T-cell (primary cell): ENCODE measurements at places on chromosomes 11 and 22.

- no peak overlapping the region for H3K4me3 ChIP-seq
- no peaks in the 10 kb centered on the region for H3K36me3 ChIP-seq
- DNase-seq: no peak
- H3K27ac ChIP-seq: no peak overlapping the region
- H3K4me1 ChIP-seq: peaks cover 54% of the 10 kb centered on the region
Measured at GRCh38 chr22:47043835-47044721, 281.6 kb downstream of the TBC1D22A start.

DNA sequence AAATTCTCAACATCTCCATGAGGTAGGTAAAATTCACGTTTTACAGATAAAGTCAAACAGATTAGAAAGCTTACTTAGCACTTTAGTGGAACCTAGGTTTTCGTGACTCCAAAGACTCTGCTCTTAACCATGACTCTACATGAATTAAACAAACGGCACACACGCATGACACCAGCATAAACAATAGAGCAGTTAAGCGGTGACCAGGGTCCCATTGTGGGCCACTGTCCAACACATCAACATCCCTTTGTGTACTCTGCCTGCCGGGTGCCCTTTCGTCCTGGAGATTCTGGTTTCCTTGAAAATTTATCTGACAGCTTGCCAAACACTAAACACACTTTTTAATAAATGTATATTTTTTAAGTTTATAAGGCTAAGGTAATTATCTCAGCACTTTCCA, 941.7 kb downstream of the OPCML start:
- no peak for DNase-seq
- no peaks in the 10 kb centered on the region for H3K36me3 ChIP-seq
- H3K4me1 ChIP-seq: no peaks in the 10 kb centered on the region
- H3K4me3 ChIP-seq: no peak overlapping the region
- H3K27ac ChIP-seq: no peak overlapping the region

- DNase-seq: no peak
- no peaks in the 10 kb centered on the region for H3K4me1 ChIP-seq
- H3K27me3 ChIP-seq: no peaks in the 10 kb centered on the region
- H3K36me3 ChIP-seq: no peaks in the 10 kb centered on the region
- no peak overlapping the region for H3K27ac ChIP-seq
Measured at GRCh38 chr22:35622191-35622913, 5.2 kb upstream of the MB start.

DNA sequence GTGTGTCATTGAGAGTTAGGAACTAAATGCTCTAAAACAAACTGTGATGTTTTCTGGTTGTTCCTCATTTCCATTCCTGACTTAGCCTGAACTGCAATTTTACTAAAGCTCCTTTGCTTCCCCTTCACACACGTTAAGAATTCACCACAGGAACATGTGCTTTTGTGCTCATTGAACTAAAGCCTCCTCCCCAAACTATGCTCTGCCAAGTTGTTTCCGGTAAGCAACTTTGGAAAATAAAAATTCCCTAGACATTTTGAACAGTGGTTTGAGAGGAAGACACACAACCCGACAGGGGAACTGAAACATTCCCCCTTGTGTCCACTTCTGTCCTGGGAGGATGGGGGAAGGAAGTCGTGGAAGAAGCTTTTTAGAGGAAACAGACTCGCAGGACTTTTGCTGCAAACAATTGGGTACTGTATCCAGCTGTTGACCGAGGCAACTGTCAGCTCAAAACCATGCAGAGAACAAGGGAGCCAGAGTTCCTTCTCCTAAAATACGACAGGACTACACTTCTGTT, 66.9 kb downstream of the GAB2 start:
- no peak for DNase-seq
- no peak overlapping the region for H3K27ac ChIP-seq
- no peaks in the 10 kb centered on the region for H3K36me3 ChIP-seq
- H3K27me3 ChIP-seq: no peaks in the 10 kb centered on the region
- peaks cover 3% of the 10 kb centered on the region for H3K4me1 ChIP-seq
- no peak overlapping the region for H3K4me3 ChIP-seq

DNA sequence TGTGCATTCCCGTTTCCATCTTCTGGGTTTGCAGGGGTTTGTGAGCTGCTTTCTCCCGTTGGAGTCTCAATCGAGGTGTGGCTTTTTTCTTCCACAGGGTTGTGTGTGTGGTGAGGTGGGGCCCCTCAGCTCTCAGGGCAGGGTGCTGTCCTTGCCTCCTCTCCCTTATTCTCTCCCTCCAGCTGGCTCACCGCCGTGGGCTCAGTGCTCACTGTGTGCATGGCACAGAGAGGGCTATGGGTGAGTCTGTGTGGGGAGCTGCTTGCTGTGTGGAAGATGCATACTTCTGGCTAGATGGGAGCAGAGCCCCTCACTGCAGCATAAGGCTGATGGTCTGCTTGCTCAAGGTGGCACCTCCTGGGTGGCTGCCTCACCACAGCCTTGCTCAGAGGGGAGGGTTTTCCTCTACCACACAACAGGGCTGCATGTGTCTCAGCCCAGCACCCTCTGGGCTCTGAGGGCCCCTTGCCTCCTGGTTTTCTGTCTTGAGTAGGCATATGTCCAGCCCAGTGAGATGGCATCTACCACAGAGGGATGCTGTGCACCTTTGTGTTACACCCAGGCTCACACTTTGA, 203.1 kb upstream of the B3GAT1 start:
- peaks cover 31% of the 10 kb centered on the region for H3K27me3 ChIP-seq
- H3K27ac ChIP-seq: no peak overlapping the region
- H3K4me1 ChIP-seq: no peaks in the 10 kb centered on the region
- no peak for DNase-seq
- no peaks in the 10 kb centered on the region for H3K36me3 ChIP-seq
- no peak overlapping the region for H3K4me3 ChIP-seq

GRCh38 chr11:7690648-7691047, 15.6 kb downstream of the OVCH2 start:
- H3K4me1 ChIP-seq: no peaks in the 10 kb centered on the region
- no peak overlapping the region for H3K27ac ChIP-seq
- no peak for DNase-seq
- peaks cover 7% of the 10 kb centered on the region for H3K27me3 ChIP-seq

GRCh38 chr11:77309401-77310085, 8.1 kb upstream of the GDPD4 start:
- no peaks in the 10 kb centered on the region for H3K4me1 ChIP-seq
- no peak overlapping the region for H3K27ac ChIP-seq
- no peaks in the 10 kb centered on the region for H3K27me3 ChIP-seq

GRCh38 chr11:1531449-1532013, 40.5 kb downstream of the DUSP8 start:
- H3K4me1 ChIP-seq: no peaks in the 10 kb centered on the region
- H3K36me3 ChIP-seq: peaks cover 48% of the 10 kb centered on the region
- no peak overlapping the region for H3K27ac ChIP-seq
- H3K4me3 ChIP-seq: no peak overlapping the region

- peaks cover 28% of the 10 kb centered on the region for H3K36me3 ChIP-seq
Measured at GRCh38 chr11:117396970-117397369, 69.3 kb downstream of the CEP164 start.

GRCh38 chr11:115980337-115981103, 476.3 kb upstream of the CADM1 start:
- H3K4me1 ChIP-seq: no peaks in the 10 kb centered on the region
- H3K36me3 ChIP-seq: no peaks in the 10 kb centered on the region
- H3K4me3 ChIP-seq: no peak overlapping the region
- no peak overlapping the region for H3K27ac ChIP-seq
- DNase-seq: no peak

GRCh38 chr11:81135570-81135969, 1598.1 kb downstream of the FAM181B start:
- DNase-seq: no peak
- H3K36me3 ChIP-seq: no peaks in the 10 kb centered on the region
- H3K4me1 ChIP-seq: no peaks in the 10 kb centered on the region
- no peaks in the 10 kb centered on the region for H3K27me3 ChIP-seq

- no peak overlapping the region for H3K4me3 ChIP-seq
- no peak for DNase-seq
- H3K4me1 ChIP-seq: no peaks in the 10 kb centered on the region
- H3K27ac ChIP-seq: no peak overlapping the region
Measured at GRCh38 chr11:111097191-111097590, 148.3 kb upstream of the POU2AF2 start.

DNA sequence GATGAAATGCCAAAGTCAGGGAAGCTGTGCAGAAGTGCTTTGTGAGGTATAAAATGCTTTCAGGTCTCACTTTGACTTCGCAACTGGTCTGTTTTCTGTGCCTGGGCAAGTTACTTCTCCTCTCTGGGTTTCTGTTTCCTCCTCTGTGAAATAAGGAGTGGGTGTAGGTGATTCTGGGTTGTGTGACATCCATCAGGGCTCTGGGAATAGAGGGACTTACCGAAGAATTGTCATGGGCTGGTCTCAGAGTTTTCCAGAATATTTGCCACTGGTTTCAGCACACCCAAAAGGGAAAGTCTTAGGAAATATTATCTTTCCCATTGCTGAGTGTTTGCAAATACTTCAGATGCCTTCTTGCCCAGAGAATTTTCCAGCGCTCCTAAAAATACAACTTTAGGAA, 118.4 kb downstream of the KIAA1671 start:
- no peak for DNase-seq
- peaks cover 37% of the 10 kb centered on the region for H3K4me1 ChIP-seq
- no peaks in the 10 kb centered on the region for H3K27me3 ChIP-seq
- H3K27ac ChIP-seq: peak overlapping the region; percentile 3
- no peaks in the 10 kb centered on the region for H3K36me3 ChIP-seq

- no peaks in the 10 kb centered on the region for H3K36me3 ChIP-seq
- H3K27me3 ChIP-seq: no peaks in the 10 kb centered on the region
- no peaks in the 10 kb centered on the region for H3K4me1 ChIP-seq
- H3K27ac ChIP-seq: no peak overlapping the region
- no peak overlapping the region for H3K4me3 ChIP-seq
Measured at GRCh38 chr11:104649002-104649401, 249.3 kb downstream of the CASP12 start.

GRCh38 chr22:38402204-38402603, 52.8 kb downstream of the KCNJ4 start:
- peaks cover 7% of the 10 kb centered on the region for H3K27me3 ChIP-seq
- H3K4me1 ChIP-seq: peaks cover 2% of the 10 kb centered on the region
- no peaks in the 10 kb centered on the region for H3K36me3 ChIP-seq
- no peak overlapping the region for H3K4me3 ChIP-seq

DNA sequence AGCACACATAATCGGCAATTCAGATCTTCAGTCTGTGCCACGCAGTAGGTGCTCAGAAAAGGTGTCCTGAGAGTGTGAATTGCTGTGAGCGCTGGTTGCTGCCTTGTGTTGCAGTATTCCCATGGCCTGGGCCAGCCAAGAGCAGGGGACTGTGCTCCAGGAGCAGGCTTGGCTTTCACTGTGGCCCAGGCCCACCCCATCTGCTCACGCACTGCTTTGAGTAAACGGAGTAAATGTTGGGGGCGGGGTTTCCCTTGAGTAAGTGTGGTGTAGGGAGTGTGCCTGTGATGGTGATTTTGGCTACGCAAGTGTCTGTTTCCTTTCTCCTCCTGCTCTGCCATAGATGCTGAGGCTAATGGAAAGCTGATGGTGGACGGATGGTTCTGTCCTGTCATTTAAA, 2.3 kb downstream of the CTTN start:
- H3K27me3 ChIP-seq: peaks cover 39% of the 10 kb centered on the region
- H3K4me1 ChIP-seq: peaks cover 22% of the 10 kb centered on the region
- DNase-seq: no peak
- H3K4me3 ChIP-seq: no peak overlapping the region
- H3K27ac ChIP-seq: no peak overlapping the region

GRCh38 chr11:12001186-12001585, 7.2 kb downstream of the DKK3 start:
- H3K4me3 ChIP-seq: no peak overlapping the region
- peaks cover 23% of the 10 kb centered on the region for H3K27me3 ChIP-seq
- H3K4me1 ChIP-seq: peaks cover 22% of the 10 kb centered on the region
- H3K27ac ChIP-seq: no peak overlapping the region
- H3K36me3 ChIP-seq: no peaks in the 10 kb centered on the region

DNA sequence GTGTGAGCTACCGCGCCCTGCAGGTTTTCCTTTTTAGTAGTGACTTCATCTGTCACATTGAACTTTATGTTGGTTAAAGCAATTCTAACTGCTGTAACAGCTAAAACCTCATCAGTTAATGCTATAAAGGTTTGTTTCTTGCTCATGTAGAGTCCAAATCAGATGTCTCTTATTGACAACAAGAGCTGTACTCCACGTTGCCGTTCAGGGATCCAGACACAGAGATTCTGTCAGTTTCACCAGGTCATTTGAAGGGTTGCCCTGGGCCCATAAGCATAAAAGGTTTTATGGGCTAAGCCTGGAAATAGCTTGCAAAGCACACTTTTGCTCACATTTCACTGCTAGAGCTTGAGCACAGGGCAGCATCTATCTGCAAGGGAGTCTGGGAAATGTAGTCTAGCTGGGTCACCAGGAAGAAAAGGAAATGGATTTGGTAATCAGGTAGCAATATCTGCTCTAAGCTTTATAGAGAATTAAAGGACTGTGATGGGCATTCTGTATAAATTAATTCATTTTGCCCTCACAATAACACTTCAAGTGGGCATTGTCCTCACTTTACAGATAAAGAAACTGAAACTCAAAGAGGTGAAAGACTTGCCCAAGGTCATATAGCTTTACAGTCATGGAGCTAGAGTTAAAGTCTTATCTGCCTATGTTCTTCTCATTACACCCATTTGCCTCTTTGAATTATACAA, 25.2 kb upstream of the PTPRJ start:
- no peaks in the 10 kb centered on the region for H3K27me3 ChIP-seq
- H3K36me3 ChIP-seq: no peaks in the 10 kb centered on the region
- H3K4me1 ChIP-seq: peaks cover 14% of the 10 kb centered on the region
- H3K4me3 ChIP-seq: no peak overlapping the region

GRCh38 chr11:32447252-32447651, 11.9 kb upstream of the WT1 start:
- H3K4me1 ChIP-seq: no peaks in the 10 kb centered on the region
- no peak for DNase-seq
- peaks cover 10% of the 10 kb centered on the region for H3K27me3 ChIP-seq
- H3K36me3 ChIP-seq: no peaks in the 10 kb centered on the region
- H3K27ac ChIP-seq: no peak overlapping the region

DNA sequence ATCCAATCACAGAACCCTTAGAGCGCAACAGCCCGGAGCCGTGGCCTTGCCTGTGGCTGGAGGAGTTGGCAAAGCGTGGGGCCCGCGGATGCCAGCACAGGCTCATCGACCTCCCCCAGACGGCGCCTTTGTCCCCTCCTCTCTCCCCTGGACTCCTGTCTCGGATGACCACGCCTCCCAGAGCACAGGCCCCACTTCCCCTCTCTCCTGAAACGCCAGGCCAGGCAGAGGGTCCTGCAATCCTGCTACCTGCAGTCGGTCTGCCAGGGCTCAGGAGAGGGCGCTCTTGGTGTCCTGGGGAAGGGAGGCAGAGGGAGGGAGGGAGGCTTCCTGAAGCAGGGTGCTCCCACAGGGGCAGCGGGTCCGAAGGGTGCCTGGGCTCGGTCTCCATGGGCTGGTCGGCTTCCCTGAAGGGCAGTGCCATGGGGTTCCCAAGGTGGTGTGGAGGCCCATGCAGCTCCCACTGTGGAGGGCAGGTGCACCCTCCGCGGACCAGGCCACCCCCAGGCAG, 16.6 kb upstream of the TTLL12 start:
- no peak overlapping the region for H3K4me3 ChIP-seq
- no peak overlapping the region for H3K27ac ChIP-seq
- no peaks in the 10 kb centered on the region for H3K4me1 ChIP-seq
- H3K36me3 ChIP-seq: no peaks in the 10 kb centered on the region

- H3K4me3 ChIP-seq: no peak overlapping the region
- H3K27me3 ChIP-seq: no peaks in the 10 kb centered on the region
- H3K36me3 ChIP-seq: no peaks in the 10 kb centered on the region
- no peak for DNase-seq
Measured at GRCh38 chr11:64629796-64630562, 39.0 kb downstream of the SLC22A12 start.

- H3K4me1 ChIP-seq: no peaks in the 10 kb centered on the region
- no peaks in the 10 kb centered on the region for H3K27me3 ChIP-seq
- H3K27ac ChIP-seq: no peak overlapping the region
- no peak for DNase-seq
- no peaks in the 10 kb centered on the region for H3K36me3 ChIP-seq
Measured at GRCh38 chr22:48018346-48018745, 1255.9 kb downstream of the TBC1D22A start.

- H3K27me3 ChIP-seq: no peaks in the 10 kb centered on the region
- peaks cover 43% of the 10 kb centered on the region for H3K36me3 ChIP-seq
- no peaks in the 10 kb centered on the region for H3K4me1 ChIP-seq
- H3K27ac ChIP-seq: no peak overlapping the region
Measured at GRCh38 chr11:113818426-113818825, 38.8 kb downstream of the CLDN25 start.
